ENCODE measurements at places on chromosomes 6 and 20.

GRCh38 chr20:23368316-23369071 lies 6.5 kb downstream of the GZF1 start:
- no peak for ATAC-seq

DNA sequence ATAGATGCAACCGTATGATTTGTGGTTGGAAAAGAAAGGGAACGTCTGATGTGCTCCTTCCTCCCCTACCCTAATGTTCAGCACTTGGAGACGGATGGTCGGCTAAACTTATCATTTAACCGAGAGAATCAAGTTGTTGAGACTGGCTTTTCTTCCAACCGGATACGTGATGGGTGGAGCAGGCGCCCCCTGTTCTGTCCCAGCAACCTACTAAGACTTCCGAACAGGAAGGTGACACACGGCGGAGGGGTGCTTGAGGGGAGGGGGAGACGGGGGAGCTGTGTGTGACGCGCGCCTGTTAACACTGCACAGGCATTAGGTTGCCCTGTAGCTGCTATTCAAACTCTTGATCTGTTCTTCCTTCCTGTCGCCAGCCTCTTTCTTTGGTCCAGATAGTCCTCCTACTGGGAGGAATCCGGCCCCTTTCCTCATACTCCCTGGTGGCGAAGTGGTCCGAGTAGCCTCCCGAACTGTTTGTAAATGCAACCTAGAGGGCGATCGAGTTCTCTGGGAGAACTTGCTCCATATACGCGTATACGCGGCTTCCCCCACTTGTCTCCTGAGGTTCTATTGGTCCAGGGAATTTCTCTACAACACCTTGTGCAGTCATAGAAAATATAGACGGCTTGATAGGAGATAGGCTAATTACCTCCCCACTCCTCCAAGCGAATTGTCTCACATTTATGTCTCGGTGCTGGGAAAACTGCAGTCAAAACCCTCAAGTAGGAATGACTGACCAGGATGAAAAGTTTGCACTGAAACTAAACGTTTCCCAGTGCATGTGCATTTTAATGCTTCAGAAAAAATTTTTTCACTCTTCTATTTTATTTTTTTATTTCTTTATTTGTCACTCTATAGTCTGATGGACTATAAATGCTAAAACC lies 126.0 kb upstream of the SLC2A12 start:
- no peak for ATAC-seq

GRCh38 chr20:47691625-47692024 lies 93.7 kb downstream of the SULF2 start:
- ATAC-seq, result no peak

GRCh38 chr6:165129086-165129485 lies 180.3 kb downstream of the C6orf118 start:
- ATAC-seq, result no peak

DNA sequence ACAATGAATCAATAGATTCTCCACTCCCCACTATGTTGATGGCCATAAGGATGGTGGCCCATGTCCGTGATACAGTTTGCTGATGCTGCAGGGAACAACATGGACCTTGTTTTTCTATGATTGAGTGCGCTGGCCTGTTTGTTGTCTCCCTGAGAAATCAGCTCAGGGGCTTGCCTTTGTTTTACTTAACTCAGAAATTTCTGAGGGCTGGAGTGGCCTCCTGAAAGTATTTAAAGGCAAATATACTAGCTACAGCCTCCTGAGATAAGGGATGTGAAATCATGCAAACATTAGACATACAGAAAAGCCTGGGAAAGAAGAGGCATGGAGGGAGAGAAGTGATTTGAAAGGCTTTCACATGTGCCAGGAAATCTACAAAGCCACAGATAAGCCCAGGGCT lies 170.3 kb upstream of the FLRT3 start:
- ATAC-seq, result no peak

DNA sequence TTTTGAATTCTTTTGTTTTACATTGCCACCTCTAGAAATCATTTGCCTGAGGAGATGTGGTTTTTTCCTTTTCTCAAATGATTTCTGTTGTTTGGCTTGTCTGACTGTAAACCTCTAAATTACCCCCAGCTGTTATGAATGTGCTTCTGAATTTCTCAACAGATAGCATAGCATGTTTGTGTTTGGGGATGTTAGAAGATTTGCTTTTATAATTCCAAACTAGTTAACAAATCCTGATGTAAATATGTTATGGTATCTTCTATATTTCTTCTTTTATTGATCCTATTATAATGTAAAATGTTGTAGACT lies 31.6 kb upstream of the EZR start:
- ATAC-seq, result no peak

GRCh38 chr6:47897247-47897646 lies 115.4 kb downstream of the OPN5 start:
- ATAC-seq, result no peak

- no peak for ATAC-seq
These were observed 2.5 kb upstream of the BPIFA1 start for GRCh38 chr20:33233129-33233774.

DNA sequence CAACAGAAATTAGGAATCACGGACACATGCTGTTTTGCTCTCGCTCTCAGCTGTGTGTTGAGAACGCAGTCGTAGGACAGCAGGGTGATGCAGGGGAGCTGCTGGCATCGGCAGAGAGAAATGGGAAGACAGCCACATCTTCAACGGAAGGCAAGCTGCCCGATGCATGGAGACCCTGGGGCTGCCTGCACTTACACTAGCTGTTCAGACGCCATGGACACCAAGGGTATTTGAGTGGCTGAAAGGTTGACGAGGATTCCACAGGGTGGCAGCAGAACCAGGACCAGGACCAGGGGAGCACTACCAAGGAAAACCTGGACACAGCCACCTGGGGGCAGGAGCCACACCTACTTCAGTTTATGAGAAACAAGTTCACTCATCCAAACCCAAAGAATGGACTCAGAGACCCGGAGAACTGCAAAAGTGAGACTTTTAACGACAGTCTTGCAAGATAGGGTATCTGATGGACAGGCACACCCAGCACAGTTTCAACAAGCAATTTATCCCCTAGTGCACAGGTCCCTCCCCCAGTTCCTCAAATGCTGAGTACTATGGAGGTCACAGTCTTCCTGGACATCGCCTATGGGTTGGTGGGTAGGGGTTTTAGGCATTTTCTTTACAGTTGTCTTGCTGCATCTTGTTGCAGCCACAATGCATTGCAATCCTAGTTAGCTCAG lies 56.3 kb upstream of the ENTPD6 start:
- no peak for ATAC-seq

DNA sequence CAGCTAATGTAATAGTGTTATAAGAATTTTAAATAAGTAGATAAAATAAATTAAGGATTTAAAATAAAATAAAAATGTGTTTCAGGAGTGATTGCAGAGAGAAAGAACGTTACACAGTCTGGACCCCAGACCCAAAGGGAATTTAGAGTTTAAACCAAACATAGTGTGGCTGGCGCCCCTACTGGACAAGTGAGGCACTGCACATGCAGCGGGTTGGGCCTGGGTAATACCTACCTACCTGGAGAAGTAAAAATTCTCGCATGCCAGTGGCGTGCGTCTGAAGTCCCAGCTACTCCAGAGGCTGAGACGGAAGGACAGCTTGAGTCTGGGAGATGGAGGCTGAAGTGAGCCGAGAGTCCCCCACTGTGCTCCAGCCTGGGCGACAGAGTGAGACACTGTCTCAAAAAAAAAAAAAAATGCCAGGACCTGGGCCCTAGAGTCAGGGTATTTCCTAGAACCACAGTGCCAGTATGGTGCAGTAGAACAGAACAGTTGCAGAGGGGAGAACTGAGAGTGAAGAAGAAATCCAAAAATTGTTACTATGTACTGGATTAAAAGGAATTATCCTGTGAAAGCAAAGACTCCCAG lies 71.4 kb upstream of the TCF21 start:
- no peak for ATAC-seq

DNA sequence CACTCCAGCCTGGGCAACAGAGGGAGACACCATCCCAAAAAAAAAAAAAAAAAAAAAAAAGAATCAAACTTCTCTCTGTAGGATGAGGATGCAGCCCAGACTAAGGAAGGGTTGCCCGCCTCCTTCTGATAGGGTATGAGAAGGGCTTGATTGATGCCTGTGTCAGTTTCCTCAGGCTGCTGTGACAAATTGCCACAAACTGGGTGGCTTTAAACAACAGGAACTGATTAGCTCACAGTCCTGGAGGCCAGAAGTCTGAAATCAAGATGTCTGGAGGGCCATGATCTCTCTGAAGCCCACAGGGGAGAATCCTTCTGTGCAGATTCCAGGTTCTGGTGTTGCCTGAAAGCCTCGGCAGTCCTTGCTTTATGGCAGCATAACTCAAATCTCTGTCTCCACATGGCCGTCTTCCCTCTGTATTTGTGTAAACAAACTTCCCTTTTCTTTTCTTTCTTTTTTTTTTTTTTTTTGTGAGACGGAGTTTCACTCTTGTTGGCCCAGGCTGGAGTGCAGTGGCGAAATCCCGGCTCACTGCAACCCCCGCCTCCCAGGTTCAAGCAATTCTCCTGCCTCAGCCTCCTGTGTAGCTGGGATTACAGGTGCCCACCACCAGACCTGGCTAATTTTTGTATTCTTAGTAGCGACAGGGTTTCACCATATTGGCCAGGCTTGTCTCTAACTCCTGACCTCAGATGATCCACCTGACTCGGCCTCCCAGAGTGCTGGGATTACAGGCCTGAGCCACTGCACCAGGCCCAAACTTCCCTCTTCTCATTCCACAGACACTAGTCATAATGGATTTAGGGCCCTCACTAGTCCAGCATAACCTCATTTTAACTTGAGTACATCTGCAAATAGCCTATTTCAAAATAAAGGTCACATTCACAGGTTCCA lies 11.2 kb upstream of the CDK19 start:
- no peak for ATAC-seq

GRCh38 chr6:145135702-145136101 lies 599.6 kb downstream of the EPM2A start:
- ATAC-seq, result no peak

- ATAC-seq, result no peak
These were observed 43.6 kb downstream of the ADTRP start for GRCh38 chr6:11734861-11735613.

DNA sequence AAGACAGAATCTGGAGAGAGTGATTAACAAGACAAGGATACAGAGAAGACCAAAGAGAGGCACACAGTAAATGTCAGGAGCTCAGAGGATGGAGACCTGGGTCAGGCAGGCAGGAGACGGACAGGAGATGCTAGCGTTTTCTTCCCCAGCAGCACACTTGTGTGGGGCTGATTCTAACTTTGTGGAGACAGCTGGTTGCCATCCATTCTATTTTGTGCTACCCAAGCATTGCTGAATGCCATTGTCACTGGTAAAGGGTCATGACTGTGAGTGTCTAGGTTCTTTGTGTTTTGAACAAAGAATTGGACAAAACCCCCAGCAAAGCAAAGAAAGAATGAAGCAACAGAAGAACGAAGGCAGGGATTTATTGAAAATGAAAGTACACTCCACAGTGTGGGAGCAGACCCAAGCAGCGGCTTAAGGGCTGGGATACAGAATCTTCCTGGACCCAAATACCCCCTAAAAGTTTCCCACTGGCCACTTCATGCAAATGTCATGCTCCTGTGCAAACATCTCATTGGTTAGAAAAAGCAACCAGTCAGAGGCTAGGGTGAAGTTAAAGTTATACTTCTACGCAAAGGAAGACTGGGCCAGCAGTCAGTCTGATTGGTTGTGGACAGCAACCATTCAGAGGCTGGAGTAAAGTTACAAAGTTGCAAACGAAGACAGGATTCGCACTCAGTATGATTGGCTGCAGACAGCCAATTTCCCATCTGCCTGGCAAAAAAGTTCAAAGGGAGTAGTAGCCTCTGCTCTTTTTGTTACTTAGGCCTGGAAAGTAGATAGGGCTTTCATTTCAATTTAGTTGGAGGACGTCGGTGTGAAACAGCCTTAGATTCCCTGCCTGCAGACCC lies 17.5 kb downstream of the PTK7 start:
- no peak for ATAC-seq

DNA sequence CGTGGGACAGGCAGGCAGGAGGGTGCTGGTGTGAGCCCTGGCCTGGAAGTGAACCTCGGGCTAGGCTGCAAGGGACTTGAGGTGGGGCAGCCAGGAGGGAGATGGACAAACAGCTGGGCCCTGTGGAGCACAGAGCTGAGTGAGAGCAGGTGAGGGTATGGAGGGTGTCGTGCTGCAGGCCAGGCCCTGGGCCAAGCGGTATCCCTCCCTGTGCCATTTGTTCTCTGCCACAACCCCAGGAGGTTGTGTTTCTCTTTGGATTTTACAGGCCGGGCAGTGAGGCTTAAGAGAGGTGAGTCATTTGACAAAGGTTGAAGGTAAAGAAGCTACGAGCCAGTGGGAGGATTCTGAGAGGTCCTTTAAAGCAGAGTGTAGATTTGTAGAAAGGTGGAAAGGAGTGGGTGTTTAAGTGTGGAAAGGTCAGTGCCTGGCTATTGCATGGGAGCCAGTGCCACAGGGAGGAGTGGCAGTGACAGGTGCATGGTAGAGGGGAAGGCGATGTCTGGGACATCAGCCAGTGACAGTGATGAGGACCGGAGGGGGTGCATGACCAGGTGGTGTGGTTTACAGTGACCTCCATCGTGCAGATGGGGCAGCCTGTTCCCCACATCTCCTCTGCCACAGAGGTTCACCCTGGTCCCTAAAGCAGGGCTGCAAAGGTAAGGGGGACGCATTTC lies 39.8 kb downstream of the GMPR start:
- no peak for ATAC-seq

DNA sequence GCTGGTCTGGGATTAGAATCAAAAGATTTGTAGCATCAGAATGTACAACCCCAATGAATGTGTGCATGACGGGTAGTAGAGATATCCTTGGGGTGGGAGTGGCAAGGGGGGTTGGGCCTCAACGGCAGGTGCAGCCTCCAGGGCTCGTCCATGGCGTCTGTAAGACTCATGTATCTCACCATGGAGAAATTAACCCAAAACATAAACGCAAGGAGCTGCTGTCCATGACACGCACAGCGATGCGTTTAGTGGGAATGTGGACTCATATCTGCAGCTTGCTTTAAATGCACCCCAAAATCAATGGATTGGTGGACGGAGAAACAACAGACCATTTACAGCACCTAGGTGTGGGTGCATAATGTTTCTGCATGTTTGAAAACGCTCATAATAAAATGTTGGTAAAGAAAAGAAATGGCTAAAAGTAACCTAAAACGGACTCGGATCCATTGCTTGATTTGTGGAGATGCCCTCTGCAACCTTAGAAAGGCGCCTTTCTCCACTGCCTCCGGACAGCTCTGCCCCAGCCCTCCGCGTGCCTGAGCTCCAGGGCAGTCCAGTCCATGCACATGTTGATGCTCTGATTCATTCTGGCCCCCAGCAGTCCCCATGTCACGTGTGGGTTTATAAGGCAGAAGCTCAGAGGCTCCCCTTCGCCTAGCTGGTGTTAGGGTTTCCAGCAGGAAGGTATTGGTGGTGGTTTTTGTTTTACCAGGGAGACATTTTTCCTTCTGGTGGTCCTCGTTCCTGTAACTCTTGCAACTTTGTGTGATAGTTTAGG lies 24.5 kb downstream of the PYGB start:
- no peak for ATAC-seq

- ATAC-seq, result no peak
These were observed 165.5 kb downstream of the SYNE1 start for GRCh38 chr6:152471456-152472265.

GRCh38 chr6:3045777-3046176 lies 22.5 kb upstream of the RIPK1 start:
- ATAC-seq, result no peak

GRCh38 chr6:71197267-71197666 lies 91.3 kb upstream of the OGFRL1 start:
- no peak for ATAC-seq
